ENCODE measurements at places on chromosomes 12 and 14.

DNA sequence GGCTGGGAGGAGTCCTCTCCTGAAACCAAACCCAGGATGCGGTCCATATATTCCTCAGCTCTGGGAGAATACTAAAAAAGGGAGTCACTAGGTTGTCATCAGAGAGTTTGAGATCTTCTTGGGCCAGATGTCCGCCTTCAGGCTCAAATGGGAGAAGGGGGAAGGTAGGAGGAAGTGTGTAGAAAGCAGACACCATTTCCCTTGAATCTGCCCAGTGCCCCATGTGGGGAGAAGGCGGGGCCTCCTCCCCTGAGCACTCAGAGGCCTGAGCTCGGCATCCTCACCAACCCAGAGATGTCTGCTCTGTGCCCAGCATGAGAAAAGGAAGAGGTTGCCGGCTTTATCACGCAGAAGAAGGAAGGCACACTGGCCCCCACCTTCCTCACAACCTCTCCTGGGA is 37.3 kb downstream of the LTBP2 start:
- DNase-seq, result no peak

DNA sequence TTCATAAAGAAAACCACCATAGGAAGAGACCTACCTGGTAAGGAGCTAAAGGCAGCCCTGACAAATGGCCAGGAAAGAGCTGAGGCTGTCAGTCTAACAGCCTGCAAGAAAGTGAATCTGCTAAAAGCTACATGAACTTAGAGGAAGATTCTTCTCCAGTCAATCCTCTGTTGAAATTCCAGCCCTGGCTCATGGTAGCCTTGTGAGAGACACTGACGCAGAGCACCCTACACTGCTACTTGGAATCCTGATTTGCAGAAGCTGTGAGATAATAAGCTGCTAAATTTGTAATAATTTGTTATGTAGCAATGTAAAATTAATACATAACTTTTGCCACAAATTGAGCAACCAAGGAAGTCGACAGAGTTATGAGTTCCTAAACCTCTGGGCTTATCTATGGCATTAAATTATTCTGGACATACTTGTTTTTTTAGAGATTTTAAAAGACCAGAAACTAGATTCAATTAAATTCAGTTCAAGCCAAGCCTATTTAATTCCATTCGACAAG is 257.0 kb downstream of the ETNK1 start:
- DNase-seq, result no peak

DNA sequence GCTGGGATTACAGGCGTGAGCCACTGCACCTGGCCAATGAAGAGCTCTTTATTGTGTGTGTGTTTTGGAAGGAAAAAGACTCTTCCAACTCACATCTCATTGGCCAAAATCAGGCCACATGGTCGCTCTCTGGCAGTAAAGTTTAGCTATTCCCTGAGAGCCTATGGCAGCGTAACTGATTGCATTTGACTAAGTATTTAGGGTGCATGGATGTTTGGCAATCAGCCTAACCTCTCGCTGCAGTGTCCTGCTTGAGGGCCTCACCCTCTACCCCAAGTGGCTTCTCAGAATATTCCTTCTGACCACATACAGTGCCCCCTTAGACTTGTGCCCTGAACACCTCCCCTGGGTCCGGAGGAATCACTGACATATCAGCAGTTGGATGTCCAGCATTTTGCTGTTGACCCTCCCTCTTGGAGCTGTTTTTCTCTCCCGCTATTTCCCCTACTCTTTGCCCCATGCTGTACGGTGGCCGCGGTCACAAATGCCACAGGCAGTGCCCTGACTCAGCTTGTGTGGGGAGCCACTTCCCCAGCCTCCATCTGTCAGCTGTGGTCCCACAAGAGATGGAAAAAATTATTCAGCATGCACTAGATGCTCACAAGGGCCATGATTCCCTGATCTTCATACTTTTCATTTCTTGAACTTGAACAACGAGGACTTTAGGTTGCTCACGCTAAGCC is 9.5 kb downstream of the PHETA1 start:
- DNase-seq, result no peak

- no peak for DNase-seq
These were observed 49.4 kb downstream of the SLC8A3 start for GRCh38 chr14:70139384-70139783.

- no peak for DNase-seq
These were observed 64.2 kb downstream of the LLPH start for GRCh38 chr12:66066137-66066928.

DNA sequence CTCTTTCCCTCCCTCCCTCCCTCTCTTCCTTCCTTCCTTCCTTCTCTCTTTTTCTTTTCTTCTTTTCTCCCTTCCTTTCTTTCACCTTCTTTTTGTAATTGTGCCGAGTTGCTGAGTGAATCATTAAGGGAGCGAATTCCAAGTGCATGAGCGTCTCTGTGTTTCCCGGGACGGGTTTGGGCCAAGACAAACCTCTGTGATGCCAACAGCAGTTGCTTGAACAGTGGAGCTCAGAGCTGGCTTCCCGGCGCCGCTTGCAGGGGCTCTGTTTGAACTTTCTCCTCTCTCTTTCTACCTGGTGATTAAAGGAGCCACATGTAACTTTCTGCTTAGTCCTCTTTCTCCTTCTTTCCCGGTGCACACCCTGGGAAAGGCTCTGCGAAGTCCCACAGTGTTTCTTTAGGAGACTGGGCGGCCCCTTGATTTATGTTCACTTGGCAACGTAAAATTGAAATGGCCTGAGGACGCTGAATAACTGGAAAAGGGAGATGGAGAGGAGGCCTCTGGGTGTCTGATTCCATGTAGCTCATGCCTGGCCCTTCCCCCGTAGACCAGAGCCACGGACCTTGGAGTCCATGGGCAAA is 33.7 kb upstream of the MAP1LC3B2 start:
- no peak for DNase-seq

- peak; percentile 52 for DNase-seq
These were observed at the start of gene AKAP5 for GRCh38 chr14:64465191-64465822. AKAP5 (plus strand) TSS chr14:64465499; CDS start chr14:64468395, 2,896 bp downstream.

DNA sequence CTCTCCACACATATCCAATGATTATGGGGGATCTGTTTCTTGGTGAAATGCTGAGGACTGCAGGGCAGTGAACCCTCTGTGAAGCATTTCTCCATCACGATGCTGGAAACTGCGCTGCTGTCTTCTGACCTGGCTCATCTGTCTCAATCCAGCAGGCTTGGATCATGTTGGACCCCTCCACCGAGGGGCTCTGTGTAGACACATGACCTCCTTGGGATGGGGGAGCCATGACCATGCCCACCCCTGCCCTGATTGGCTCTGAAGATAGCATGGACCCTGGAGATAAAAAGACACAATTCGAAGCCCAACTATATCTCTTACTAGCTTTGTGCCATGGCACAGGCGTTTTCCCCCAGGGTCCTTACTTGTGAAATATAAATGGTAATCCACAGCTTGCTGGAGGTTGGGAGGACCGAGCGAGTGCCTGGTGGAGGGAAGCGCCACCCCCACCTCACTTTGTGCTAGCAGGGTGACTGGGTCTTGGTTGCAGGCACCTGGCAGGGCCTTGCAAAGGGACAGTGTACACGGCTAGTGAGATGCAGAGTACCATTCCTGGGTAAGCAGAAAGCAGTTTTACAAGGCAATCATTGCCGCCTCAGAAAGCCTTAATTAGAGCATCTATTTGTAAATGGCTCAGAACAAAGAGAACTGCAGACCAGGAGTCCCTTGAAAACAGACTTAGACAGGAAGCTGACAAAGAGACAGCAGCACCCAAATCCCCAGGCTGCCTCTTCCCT is 2.4 kb upstream of the KRT83 start:
- no peak for DNase-seq

DNA sequence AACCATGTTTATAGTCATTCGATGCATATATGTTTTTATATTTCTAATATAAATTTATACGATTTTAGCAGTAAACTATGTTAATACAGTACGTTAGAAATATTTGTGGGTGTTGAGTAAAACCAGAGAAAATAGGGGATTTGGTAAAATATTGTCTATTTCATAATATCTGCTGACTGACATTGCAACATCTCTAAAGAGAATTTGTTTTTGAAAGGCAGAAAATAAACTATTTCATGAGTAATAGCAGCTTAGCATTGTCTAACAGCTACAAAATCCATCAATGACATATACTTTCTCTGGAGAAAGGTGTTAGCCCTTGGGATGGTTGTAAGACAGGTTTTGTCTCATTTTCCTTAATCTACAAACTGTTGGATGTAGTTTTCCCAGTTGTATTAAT is 144.9 kb downstream of the PDE3A start:
- DNase-seq, result no peak

DNA sequence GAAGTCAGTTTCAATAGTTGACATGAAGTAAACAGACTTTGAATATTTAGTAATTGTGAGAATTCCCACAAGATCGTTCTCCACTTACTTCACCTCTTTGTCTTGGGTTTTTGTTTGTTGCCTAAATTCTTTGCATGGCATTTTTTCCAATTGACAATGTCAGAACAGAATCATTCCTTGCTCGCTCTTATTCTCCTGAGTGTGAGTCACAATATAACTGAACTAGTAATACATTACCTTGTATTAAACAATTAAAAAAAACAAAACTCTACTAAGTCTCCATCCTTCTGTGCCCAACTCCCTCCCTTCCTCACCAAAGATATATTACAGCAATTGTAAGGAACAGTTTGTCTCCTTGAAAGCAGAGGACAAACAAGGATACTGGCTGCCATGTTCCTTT is 638.8 kb upstream of the NOVA1 start:
- no peak for DNase-seq

DNA sequence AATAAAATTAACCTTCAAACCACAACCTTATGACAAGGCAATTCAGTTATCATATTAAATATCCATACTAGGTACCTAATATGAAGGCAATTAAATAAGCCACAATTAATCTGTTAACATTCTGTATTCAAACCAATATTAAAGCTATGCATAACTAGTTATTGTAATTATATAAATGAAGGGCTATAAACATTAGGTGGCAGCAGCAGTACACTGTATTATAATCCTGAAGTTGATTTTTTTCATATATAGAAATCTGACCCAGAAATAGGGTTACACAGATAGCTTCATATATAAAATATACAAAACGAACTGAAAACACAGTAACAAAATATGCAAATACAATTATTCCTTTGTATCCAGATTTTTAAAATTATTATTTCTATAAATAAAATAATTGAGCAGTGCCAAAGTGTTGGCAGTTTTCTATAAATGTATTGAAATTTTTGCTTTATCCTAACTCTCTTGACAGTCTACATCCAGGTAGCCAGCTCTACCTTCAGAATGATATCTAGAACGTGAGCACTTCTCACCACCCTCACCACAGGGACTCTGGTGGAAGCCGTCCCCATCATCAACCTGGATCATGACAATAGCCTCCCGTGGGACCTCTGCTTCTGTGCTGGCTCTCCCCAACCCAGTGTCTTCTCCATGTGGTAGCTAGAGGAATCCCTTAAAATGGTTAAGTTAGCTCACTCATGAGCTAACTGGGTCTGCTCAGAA is 136.2 kb downstream of the MED13L start:
- DNase-seq, result no peak

DNA sequence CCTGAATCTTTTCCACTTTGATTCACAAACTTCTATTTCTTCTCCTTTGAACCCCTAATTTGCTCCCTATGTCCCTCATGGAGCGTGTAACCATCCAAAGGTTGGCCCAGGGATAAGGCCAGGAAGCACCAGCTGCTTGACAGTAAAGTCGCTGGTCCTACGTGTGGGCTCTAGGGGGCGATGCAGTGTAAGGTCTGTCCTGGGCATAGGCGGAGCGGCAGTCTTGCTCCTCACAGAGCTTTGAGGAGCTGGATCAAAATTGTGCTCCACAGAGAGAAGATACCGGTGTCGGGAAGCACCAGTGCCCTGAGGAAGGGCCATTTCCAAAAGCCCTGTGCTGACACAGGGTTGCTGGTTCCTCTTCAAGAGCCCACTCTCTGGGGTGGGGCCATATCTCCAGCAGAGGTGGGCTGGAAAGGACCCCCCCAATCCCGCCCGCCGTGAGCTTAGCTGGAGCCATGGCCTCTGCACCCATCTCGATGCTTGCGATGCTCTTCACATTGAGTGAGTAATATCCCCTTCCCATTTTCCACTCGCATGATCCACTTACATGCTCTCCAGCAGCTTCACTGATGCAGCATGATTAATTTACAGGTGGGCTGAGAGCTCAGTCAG is 49.9 kb upstream of the OR4E1 start:
- DNase-seq, result no peak

DNA sequence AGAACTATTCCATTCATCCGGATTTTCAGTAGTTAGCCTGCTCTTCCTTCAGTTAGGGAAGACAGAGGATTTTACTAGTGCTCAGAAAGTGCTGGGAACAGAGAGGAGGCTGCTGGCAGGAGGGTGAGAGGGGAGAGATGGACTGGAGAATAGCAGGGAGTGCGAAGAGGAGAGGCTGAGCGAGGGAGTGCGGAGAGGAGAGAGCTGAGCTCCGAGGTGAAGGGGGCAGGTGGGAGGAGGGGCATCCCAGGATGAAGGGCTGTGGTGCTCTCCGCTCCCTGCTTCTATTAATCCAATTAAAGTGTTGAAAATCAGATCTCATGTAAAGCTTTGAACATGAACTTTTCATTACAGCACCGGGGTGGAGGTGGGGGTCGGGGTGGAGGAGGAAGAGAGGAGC is 20.4 kb upstream of the SMOC1 start:
- DNase-seq, result no peak

- DNase-seq, result no peak
These were observed 407.9 kb upstream of the ATXN7L3B start for GRCh38 chr12:74129702-74130101.

DNA sequence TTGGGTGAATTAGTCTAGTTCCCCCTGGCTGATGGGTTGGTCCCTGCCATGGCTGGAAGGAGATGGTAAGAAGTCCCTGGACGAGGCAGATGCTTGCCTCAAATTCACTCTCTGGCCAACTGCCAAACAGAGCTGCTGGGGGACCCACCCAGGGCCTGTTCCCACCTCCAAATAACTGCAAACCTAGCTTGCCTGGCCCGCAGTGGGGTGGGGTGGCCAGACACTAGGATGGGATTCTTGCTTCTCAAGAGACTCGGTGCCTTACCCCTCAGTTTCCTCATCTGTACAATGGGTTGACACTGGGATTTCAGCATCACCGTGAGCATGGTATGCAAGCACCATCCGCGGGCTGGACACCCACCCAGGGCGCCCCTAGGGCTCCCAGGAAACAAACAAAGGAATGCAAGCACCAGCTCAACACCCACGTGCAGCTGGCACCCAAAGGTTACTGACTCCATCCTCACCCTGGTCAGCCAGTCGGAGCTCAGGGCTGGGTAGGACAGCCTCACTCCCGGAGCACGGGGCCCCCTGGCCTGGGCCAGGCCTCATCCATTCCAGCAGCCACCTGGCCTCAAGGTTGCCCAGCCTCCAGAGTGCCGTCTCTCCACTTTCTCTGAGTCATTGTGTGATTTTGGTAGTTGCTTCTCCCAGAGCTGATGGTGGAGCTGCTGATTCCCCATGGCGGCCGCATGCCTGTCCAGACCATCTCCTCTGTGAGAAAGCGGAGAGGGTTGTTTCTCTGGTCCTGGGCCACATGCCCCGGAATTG is 205.2 kb upstream of the RTL1 start:
- DNase-seq, result no peak

DNA sequence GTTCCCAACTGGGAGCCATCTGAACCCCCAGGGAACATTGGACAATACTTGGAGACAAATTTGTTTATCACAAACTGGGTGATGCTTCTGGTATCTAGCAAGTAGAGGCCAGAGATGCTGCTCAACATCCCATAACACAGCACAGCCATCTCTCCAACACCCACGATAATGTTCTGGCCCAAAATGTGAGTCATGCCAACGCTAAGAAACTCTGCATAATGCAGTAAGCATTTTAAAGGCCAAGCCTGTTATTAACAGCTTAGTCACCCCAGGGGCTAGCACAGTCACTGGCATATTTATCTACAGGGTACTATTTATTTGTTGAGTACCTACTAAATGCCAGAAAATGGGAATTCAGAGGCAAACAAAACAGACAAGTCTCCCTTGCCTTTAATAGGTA is 873.1 kb upstream of the TMEM132C start:
- no peak for DNase-seq

- no peak for DNase-seq
These were observed 893.3 kb upstream of the MDGA2 start for GRCh38 chr14:48568688-48569087.

All from D721Med (cell line).